Endodermal cell (in vitro differentiated cells): ENCODE measurements at places on chromosomes 11 and 22. TPM values are rescaled to one million over a fixed set of nuclear protein-coding genes. Genes with fewer than 3 reads are reported as not detected.

The UPK3A gene
- 0.70 TPM in 1 of 2 replicates, not detected in the other for total RNA-seq

GRCh38 chr11:56659755-56660154, 3.7 kb upstream of the OR5AR1 start:
- DNase-seq, result peak; percentile 61

DNA sequence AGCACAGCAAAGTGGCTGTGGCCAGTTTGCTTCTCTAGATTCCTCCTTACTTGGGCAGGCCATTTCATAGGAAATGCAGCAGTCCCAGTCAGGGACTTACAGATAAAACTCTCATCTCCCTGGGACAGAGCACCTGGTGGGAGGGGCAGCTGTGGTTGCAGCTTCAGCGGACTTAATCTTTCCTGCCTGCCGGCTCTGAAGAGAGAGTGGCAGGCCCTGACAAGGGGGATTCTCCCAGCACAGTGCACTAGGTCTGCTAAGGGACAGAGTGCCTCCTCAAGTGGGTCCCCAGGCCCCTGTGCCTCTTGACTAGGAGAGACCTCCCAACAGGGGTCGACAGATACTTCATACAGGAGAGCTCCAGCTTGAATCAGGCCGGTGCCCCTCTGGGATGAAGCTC, 1649.1 kb downstream of the LRRC4C start:
- peak; percentile 60 for DNase-seq

- DNase-seq, result no peak
Measured at GRCh38 chr11:10588904-10589303, 20.4 kb upstream of the LYVE1 start.

- no peak for DNase-seq
Measured at GRCh38 chr11:117441146-117441975, 113.7 kb downstream of the CEP164 start.

DNA sequence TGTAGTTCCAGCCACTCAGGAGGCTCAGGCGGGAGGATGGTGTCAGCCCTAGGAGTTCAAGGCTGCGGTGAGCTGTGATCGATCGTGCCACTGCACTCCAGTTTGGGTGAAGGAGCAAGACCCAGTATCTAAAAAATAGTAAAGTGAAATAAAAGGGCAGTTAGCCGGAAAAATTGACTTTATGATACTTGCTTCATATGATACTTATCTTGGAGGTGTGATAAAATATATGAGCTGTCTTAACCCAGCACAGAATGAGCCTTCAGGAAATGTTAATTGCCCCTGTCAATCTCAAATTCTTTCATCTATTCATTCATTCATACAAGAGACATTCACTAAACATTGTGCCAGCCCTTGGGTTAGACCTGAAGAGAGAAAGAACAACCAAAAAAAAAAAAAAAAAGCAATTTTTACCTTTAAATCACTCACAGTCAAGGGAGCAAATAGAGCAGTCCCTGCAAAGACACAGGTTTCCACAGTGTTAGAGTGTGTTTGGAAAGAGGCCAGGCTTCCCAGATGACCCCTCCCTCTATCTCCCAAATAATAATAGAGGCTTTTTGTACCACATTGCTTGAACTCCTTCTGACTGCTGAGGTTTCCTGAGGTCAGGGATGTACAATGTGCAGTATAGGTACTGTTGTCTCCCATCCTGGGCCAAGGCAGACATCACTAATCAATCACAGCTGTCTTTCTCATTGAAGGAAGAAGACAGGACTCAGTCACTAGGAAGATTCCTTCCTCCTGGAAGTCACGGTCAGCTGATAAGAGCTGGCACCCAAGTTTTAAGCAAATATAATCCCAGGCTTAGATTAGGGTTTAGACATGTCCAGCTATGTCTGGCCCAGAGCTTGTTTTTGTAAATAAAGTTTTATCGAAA, 454.6 kb downstream of the MIAT start:
- DNase-seq, result no peak

DNA sequence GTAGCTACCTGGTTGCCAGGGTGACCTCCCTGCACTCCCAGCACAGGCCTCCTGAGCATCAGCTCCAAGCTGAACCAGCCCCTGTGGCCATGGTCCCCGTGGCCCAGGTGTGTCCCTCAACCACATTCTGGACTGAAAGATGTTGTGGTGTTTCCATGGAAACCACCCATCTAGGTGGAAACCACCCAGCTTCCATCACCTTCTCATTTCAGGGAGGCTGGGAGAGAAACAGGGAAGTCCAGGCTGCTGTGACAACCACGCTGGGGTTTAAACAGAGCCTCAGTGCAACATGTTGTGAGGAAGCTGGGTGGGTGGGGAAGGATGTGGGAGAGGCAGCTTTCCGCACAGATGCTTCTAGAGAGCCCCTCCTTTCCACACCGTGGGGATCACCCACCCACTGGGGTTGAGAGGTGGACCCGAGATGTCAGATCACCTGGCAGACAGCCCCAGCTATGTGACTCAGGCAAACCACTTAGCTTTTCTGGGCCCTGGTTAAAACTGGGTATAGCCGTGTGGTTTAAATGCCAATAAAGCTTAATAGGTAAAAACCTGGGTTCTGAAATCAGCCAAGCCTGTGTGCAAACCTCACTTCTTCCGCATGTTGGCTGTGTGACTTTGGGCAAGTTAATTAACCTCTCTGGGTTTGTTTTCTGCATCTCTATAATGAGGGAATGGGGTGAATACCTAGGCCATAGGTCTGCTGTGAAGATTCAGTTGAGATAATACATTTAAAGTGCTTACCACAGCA, 46.4 kb downstream of the CD82 start:
- no peak for DNase-seq

The EED gene
- 39.2 to 42.9 TPM (median 42.0 TPM) in 3 replicates for total RNA-seq

The IL18 gene
- total RNA-seq, result 0.23 TPM in 1 of 2 replicates, not detected in the other

The SHISAL1 gene
- 0.36 to 0.42 TPM (median 0.40 TPM) in 3 replicates for total RNA-seq

GRCh38 chr22:41022470-41023298, 69.7 kb upstream of the EP300 start:
- peak; percentile 96 for DNase-seq

DNA sequence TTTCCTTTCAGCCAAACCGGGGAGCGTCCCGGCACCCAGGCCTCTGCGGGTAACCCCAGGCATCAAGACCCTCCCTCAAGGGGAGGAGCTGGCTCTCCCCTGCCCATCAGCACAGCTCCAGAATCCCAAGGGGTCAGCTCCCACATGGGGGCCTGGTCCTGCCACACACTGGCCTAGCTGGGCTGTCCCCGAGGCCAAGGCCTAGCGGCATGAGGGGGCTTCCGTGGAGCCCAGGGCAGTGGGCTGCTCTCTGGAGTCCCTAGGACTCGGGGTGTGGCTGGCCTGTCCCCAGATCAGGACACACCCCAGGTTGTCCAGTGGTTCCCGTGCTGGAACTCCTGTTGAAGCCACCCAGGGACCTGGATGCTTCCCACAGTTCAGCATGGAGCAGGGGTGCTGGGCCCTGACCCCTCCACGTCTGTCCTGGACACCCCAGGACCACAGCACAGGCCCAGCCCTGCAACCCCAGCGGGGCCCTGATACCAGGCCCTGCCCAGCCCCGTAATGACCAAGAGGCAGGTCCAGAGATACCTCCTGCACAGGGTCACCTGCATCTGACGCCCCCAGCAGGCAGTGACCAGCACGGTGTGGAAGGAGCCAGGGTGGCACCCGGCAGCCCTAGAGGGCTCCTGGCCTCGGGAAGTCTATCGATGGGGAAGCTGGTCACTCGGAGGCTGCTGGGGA, 5.5 kb downstream of the HRAS start:
- DNase-seq, result no peak

DNA sequence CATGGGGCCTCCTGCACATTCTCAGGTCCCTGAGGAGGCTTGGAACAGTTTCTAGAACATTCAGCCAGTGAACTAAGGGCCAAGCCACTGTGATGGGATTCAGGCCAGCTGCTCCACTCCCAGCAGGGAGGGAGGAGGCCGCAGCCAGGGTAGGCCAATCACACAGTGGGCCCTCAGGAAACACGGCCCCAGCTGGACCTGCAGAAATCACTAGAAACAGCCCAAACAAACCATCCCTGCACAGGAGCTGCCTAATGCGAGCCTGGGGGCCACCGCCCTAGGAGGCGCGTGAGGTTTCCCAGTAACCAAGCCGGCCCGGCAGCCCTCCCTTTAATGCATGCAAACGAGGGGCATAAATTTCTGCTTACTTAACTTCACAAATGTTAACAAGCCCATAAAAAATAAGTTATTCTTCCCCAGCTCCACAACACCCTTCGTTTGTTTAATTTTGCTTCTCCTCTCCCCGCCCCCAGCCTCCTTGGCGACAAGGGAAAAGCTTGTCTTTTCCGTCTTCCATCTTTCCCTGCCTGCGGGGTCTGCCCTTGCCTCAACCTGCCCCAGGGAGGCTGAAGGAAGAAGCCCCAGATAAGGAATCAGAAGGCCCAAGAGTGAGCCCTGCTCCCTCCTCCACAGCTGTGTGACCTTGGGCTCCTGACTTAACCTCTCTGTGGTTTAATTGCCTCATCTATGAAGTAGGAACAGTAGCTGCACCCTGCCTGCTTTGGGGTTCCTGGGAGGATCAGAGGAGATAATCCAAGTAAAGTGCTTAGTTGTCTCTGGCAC, 25.7 kb downstream of the ELFN2 start:
- DNase-seq, result no peak

DNA sequence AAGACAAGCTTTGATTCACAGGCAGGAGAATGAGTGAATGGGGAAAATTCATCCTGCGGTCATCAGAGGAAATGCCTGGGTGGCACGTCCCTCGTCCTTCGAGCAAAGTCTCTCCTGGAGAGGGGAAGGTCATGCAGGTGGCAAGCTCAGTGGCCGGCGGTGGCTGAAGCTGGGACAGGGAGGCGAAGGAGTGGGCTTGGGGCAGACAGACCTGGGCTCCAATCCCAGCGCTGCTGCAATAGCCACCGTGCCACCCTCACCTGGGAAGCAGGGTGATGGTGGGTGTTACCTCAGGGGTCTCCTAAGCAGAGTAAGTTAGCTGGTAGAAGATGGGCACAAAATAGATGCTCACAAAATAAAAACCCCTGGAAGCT, 22.4 kb upstream of the CACNG2 start:
- DNase-seq, result peak; percentile 15

- peak; percentile 89 for DNase-seq
Measured at GRCh38 chr22:46122511-46122971, 27.8 kb upstream of the PPARA start.

The SLC15A3 gene
- total RNA-seq, result 0.80 to 1.6 TPM (median 0.82 TPM) in 3 replicates

- no peak for DNase-seq
Measured at GRCh38 chr11:955154-956063, 29.7 kb downstream of the AP2A2 start.
